A673 (cell line): ENCODE measurements at places on chromosomes 11 and 22. TPM values are rescaled to one million over a fixed set of nuclear protein-coding genes. Genes with fewer than 3 reads are reported as not detected.
A peak's percentile ranks its signal among the peaks of the same experiment; 100 is the strongest.

Gene VSIG2
- not detected in 2 replicates for total RNA-seq

Gene ANKK1
- total RNA-seq, result 0.39 and 0.43 TPM in 2 replicates

Gene RGL4
- not detected in 2 replicates for total RNA-seq

Gene POTEH
- total RNA-seq, result not detected in 2 replicates

Gene CCS
- 43.8 and 56.8 TPM in 2 replicates for total RNA-seq

Gene OR8G1
- total RNA-seq, result not detected in 2 replicates

Gene SERGEF
- total RNA-seq, result 15.2 and 16.7 TPM in 2 replicates

Gene OR4C12
- total RNA-seq, result not detected in 2 replicates

Gene KDM4E
- not detected in 2 replicates for total RNA-seq

Gene ADSL
- total RNA-seq, result 133 and 144 TPM in 2 replicates

DNA sequence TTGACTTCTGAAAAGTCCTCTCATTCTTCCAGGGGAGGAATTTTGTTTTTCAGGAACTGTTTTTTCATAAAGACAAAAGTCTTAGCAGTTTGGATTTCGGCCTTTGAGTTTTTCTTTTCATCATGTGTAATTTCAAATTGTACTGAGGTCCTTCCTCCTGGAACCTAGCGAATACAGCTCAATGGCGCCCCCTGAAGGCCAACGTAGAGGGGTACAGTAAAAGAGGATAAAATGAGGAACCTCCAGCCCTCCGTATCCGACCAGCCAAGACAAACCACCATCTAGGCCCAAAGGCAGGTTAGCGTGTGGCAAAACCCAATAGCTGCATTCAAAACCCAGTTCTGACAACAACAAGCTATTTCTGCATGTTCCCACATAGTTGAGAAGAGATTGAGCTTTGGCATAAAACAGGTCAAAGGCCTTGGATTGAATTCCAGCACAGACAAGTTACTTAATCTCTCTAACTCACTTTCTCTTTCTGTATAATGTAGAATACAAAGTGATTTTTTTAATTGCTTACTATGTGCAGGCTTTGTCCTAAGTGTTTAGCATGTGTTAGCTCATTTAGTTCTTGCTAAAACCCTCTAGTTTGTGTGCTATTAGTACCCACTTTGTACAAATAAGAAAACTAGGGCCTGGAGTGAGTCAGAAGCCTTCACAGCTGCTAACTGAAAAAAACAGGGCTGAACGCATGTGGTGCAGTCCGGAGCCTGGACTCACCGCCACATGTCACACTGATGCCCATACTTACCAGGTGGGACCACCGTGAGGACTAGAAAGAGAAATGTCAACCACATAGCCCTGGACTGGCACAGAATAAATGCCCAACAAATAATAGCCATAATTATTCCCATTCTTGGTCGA lies 43.2 kb upstream of the ETS1 start:
- peak; percentile 85 for DNase-seq

DNA sequence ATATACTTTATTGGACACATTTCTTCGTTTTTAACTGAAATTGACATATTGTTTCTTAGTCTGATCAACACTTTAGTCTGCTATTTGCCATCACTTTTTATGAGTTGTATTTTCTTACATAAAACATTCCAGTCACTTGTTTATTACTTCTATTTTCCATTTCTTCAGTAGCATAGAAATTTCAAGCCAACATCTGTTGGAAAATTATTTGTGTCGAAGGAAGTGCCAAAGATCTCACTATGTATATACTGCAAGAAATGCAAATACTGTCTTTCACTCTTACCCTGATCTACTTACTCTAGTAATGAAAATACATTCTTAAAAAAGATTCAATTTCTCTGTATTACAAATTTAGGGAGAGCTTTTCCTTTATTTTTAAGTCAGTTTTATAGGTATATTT lies 105.9 kb downstream of the SLC17A6 start:
- DNase-seq, result no peak

- no peak for DNase-seq
These were observed 1.0 kb downstream of the ZNF70 start for GRCh38 chr22:23749841-23750301.

- no peak for DNase-seq
These were observed 979 bp downstream of the SMIM38 start for GRCh38 chr11:69156673-69157155.

DNA sequence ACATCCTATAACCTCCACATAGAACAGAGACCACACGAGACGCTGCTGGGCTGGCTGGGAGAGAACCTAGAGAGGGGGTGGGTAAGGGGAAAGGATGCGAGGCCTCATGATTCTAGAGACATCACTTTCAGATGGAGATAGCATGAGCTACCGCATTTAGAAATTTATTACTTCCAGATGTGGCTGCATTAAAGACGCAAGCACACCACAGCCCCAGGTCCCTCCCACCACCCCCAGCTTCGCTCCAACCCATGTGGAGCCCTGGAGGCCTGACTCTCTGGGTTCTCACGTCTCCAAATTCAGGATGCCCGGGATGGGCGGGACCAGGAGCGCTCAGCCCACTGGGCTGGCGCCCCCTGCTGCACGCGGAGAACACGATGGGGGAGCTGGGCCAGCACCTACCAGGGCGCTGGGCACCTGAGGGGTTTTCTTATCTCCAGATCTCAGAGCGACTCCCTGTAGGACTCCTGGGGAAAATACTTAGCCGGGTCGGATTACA lies 13.6 kb downstream of the MRPL21 start:
- peak; percentile 88 for DNase-seq

DNA sequence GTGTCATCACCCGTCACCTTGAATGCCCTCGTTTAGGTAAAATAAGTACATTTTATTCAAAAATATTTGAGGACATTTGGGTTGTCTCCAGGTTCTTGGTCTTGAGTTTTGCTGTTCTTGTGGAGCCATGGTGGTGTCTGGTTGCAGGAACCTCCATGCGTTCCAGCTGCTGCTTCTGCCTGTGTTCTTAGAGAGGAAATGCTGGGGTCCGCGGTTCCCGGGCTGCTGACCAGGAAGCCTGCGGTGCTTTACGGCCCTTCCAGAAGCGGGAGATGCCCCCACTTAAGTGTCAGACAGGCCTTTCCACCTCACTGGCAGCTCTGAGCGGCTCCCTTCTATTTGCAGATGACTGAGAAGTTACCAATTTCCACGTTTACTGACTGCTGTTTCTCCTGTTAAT lies 66.8 kb downstream of the LRP5 start:
- DNase-seq, result no peak

GRCh38 chr22:48690583-48691317 lies 1136.9 kb downstream of the BRD1 start:
- DNase-seq, result no peak

DNA sequence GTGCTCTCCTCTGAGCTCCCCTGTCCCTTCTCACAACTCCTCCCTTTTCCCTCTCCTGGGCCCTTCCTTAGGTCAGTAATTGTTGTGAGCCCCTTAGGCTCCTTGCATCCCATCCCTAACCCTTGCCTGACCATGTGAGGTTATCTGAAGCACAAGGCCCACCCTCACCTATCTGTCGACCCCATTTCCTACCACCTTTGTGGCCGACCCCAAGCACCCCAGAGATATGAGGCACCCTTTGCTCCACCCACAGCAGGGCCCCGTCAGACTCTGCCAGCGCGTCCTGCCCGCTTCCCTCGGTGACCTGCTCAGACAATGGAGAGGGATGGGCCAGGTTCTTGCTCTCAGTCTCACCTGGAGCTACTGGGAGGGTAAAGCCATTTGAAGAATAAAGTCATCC lies 1.3 kb downstream of the GNG3 start:
- DNase-seq, result no peak

DNA sequence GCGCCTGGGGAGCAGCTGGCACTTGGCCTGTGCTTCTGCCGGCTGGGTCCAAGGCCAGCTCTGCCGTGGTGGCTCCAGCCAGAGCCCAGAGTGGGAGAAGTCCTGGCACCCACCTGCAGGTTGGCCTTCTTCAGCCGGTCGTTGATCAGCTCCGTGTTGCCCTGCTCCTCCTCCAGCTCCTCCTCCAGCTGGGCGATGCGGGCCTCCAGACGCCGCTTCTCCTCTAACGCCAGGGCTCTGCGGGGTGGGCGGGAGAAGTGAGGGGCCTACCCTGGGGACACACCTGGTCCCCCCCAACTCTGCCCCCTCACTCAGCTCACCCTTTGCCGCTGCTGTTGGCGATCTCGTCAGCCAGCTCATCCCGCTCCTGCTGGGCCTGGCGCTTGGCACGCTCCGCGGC lies 32.6 kb downstream of the APOL1 start:
- no peak for DNase-seq

DNA sequence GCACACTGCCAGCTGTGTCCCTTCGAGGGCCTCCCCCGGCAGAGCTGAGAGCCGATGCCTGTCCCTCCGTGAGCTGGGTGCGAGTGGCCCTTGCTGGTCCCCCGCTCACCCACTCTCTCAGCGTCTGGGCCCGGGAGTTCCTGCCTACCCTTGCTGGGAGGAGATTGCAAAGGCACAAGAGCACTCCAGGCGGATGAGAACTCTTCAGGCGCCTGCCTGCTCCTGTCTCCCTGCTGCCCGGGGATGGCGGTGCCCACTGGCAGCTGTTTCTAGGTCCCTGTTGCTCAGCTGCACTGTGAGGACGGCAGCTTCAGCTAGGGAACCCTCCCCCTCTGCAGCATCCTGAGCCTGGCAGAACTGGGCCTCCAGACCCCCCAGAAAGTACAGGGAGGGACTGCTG lies 61.1 kb downstream of the FLRT1 start:
- no peak for DNase-seq

DNA sequence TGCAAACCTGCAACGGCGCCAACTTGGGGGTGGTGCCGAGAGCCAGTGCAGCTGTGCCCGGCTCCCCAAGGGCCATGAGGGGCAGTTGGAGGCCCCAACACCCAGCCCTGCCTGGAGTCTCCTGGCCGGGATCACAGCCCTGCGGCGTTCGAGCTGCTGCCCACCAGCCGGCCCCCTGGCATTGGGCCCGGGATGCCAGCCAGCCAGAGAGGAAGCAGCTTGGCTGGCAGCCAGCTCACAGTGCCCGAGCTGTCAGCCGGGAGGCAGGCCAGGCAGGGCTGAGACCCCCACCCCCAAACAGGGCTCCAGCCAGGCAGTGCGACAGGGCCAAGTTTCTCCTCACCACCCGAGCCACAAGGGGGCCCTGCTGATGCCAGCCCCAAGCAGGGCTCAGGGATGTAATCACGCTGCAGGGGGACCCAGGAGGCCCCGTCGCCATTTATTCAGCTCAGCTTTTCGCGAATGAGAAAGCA lies 26.0 kb upstream of the TCF20 start:
- DNase-seq, result peak; percentile 66

DNA sequence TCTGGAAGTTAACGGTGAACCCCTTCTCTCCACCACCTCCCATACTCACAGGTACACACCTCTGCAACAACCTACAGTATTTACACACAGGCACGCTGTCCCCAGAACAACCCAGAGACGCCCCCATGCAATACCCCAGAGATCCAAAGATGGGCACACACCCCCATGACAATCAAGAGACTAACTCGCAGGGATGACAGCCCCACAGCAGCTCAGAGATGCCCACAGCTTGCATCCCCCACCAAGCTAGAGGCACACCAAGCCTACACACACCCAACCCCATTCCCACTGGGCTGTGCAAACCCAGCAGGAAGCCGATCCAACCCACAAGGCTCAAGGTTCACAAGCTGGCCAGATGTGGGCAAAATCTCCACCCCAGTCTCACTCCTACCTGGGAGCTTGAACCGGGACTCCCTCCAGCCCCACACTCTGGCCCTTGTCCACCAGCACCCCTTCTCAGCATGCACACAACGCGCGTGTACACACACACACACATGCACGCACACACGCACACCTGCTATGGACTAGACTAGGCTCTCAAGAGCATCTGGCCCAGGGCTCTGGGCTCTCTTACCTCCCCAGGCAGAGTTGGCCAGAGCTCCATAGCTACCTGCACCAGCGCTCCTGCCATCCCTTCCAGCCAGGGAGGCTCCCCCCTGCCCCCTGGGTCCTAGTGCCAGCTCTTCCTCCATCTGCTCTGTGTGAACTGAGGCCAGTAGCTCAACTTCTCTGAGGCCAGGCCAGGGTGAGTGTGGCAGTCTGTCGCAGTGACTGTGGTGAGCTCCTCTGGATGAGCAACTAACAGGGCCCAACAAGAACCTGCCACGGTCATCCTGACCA lies 11.5 kb downstream of the STARD10 start:
- no peak for DNase-seq

DNA sequence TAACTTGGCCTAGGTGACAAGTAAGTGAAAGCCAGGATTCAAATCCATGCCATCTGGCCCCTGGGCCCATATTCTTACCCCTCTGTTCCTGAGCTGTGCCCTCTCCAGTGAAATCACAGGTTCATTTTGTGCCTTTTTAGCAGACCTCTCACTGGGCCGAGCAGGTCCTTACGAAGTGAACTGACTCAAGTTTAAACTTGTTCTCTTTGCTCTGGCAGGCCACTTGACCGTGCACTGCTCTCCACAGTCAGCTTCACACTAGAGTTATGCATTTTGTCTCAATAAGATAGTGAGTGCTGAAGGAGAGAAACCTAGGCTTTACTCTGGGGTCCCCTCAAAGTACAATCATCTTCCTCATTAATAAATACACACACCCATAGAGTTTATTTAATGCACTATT lies 40.7 kb downstream of the ARFGAP3 start:
- no peak for DNase-seq

DNA sequence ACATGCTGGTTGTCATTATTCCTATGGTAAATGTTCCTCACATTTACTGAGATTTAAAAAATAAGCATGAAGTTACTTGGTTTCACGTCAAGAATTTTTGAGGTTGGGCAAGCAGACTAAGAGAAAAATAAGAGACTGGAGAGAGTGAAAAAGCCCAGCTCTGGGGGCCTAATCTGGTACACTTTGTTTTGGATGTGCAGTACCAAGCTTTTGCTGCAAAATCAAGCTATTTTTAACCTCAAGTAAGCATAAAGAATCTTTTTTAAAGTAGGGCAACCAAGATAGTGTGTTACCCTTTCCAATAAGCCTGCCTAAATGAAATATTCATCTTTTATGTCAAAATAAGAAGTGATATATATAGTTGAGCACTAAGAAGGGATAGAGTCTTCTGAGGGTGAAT lies 79.4 kb upstream of the ARHGAP20 start:
- DNase-seq, result no peak
